NCI-H2107 (cell line): ENCODE measurements at places on chromosomes 2 and 18.

DNA sequence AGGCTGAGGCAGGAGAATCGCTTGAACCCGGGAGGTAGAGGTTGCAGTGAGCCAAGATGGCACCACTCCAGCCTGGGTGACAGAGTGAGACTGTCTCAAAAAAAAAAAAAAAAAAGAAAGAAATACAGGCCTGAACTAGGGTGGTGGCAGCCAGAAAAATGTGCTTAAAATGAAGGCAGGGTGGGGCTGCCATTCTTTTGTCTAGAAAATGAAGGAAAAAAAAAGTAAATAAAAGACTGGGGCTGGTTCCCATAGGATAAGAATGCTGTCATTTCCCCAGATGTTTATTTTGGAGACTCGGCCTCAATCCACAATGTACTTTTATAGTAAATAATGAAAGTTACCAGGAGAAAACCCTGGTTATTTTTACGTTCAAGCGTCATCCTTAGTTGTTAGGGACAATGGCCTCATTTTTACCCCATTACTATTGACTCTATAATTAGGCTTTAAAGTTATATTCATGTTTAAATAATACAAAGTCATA is 58.9 kb downstream of the ATP8B1 start:
- DNase-seq: no peak

- no peak for DNase-seq
Measured at GRCh38 chr18:58104096-58104495, 60.1 kb downstream of the NEDD4L start.

- peak; percentile 32 for DNase-seq
Measured at GRCh38 chr2:10434886-10435819, 13.0 kb downstream of the ODC1 start.

DNA sequence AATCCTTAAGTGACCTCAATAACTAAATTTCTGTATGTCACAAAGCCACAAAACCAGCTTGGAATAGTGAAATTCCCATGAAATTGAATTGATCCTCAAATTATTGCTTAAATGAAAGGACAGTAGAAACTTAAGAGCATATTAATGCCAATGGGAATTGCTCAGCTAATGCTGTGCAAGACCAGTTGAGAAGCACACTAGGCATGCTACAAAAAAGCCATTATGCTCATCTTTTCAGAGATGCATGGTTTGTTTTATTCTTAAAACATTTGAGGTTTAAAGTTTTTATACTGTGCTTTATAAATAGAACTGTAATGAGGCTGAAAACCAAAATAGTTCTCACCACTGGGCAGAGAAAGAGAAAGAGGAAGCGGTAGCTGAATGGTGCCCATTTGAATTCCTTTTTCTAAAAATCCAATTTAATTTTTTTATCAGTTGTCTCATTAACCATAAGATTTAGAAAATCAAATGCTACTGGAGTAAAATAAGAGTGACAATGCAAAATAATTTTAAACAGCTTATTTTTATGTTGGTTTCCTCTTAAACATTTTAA is 98.6 kb downstream of the LNPK start:
- no peak for DNase-seq

DNA sequence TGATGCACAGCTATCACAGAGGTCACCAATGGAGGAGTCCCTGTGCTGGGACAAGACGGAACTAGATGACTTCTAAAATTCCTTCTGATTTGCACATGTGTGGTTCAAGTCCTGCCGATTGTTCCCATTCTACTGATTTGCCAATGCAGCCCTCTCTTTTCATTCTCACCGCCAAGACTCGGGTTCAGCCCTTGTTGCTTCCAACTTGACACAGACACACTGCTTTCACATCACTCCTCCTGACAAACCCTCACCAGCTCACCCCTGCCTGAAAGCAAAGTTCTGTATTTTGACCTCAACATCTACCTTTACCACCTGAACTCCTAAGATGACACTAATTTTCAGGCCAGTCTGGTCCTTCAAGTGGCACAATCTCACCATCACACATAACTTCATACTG is 25.5 kb downstream of the REEP1 start:
- DNase-seq: no peak

DNA sequence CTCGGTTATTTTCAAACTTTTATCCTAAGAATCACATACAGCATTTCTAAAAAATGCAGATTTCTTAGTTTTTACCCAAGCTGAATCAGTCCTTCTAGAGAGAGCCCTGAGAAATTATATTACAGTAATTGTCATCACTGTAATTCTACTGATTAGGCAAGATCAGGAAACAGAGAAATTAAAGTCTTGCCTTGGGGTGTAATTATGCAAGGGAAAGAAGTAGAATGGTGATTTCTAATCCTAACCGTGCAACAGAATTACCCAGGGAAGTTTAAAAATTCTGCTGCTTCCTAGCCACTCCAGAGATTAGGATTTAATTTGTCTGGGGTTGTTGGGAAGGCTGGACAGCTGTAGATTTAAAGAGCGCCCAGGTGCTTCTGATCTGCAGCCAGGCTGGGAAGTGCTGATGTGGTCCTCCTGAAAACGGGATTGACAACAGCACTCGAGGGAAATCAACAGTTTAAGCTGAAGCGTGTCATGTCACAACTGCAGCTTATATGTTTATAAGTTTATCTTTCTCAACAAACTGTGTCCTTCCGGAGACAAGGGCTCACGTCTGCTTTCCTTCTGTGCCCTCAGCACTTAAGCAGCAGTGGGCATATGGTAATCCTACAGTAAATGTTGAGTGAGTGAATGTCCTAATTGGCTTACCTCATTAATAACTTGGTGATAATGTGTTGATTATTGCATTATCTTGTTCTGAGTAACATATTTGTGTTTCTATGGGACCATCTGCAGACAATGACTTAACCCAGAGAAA is 671.9 kb upstream of the SOX11 start:
- DNase-seq: no peak

DNA sequence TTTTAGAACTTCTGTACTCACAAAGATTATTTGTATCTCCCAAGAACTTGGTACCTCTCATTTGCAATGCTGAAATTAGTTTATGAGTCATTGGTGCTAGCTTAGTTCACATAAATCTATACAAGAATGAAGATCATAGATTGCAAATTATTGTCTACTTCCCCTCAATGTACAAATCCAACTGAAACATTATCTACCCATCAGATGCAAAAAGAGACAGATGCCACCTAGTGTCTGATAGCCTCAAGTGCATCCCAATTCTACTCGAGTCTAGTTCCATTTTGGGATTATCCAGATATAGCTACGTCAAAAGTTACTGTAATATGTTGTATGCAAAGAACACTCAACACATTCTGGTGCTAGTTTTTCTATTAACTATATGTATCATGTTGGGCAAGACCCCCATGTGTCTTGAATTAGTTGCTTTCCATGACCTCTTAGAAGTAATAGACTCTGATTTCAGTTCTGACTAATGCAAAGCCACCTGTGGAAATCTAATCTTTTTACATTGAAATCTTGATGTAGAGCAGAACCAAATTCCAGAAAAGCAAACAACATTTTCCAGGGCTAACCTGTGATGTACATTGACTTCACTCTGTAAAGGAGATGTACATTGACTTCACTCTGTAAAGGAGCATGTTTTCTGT is 210.0 kb downstream of the RBM43 start:
- DNase-seq: peak; percentile 6

DNA sequence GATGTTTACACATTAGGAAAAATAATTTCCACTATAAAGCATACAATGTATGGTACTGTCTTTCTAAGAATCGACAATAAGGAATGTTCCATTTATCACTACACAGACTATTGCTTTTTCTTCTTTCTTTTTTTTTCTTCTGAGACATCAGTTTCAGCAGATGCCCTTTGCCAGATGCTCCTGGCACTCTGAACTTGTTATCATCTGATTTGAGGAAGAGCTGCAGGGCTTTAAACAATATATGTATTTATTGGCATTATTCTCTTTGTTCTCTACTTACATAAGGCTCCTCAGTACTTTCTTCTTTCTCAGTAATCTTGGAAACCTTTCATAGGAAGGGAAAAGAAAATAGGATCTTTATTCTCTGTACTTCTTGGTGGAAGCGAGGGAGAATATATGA is 45.0 kb upstream of the AGPS start:
- no peak for DNase-seq
